ENCODE measurements at places on chromosomes 2 and 18. TPM values are rescaled to one million over a fixed set of nuclear protein-coding genes. Genes with fewer than 3 reads are reported as not detected.

The IL18RAP gene
- total RNA-seq: not detected

The CHRNG gene
- not detected for total RNA-seq

The WDR33 gene
- 25.2 TPM for total RNA-seq

The OSR1 gene
- total RNA-seq: 6.6 TPM

The TTC21B gene
- 5.9 TPM for total RNA-seq

The ARHGAP25 gene
- 0.34 TPM for total RNA-seq

The SUCLG1 gene
- total RNA-seq: 93.5 TPM

The CAPN14 gene
- total RNA-seq: 0.03 TPM

The MATN3 gene
- total RNA-seq: 10.6 TPM

The FKBP7 gene
- 9.7 TPM for total RNA-seq

The UCN gene
- 1.2 TPM for total RNA-seq

Data from A549 treated with Mapracorat at 1 μM for 4 hours (cell line).